CD4-positive, alpha-beta T cell treated with Interleukin-17A for 4 hours (primary cell): ENCODE measurements at places on chromosomes 7 and 10.
A peak's percentile ranks its signal among the peaks of the same experiment; 100 is the strongest.

DNA sequence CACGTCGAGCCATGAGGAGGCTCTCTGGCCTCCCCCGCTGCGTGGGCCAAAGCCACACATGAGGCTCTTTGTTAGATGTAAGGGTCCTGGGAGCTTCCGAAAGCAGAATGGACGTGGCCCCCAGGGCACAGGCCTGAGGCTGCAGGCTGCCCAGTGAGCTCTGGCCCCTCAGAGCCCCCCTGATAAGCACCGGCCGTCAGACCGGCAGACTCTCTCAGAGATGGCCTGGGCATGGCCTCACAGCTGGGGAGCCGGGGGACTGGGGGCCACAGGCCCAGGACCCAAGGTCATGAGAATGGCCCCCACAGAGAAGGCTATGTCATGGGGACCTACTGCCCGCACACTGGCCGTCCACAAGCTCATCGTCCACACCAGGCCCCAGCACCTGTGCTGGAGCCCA lies 31.7 kb upstream of the ADGRA1 start:
- no peak for DNase-seq

DNA sequence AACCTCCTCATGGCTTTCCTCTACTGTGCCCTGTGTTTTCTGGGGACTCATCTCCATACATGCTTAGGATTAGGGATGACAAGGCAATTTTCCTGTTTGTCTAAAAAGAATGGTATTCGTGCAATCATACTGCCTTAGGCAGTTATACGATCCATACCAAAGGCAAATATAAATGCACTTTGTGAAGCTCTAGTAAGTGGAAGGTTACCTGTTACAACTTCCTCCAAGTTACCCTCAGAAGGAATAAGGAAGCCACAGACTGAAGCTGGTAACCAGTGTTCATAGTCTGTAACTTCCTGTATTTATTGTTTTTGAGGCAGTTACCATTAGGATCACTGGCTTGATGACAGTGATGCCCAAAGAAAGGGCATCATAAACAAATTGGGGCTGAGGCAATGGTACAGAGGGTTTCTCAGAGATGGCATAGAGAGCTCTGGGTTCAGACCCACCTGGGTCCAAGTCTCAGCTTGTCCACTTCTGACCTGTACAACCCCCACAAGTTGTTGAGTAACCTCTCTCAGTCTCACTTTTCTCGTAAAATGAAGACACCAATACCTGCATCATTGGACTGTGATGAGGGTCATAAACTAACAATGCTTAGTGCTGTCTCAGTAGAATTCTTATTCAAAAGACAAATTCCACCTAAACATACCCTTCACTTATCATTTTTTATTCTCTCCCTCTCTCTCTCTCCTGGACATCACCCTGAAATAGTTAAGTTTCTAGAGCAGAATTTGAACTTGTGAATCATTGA lies 138.2 kb downstream of the ELMO1 start:
- peak; percentile 11 for DNase-seq

GRCh38 chr10:72890086-72890485 lies 3.5 kb upstream of the OIT3 start:
- no peak for DNase-seq

- no peak for DNase-seq
Observed at GRCh38 chr7:3436746-3437145, 135.7 kb downstream of the SDK1 start.

GRCh38 chr7:41890631-41891274 lies 187.9 kb upstream of the INHBA start:
- DNase-seq: no peak
